ENCODE measurements at places on chromosomes 3 and 15.

- DNase-seq = no peak
Observed at GRCh38 chr3:79886204-79886603, 118.4 kb upstream of the ROBO1 start.

DNA sequence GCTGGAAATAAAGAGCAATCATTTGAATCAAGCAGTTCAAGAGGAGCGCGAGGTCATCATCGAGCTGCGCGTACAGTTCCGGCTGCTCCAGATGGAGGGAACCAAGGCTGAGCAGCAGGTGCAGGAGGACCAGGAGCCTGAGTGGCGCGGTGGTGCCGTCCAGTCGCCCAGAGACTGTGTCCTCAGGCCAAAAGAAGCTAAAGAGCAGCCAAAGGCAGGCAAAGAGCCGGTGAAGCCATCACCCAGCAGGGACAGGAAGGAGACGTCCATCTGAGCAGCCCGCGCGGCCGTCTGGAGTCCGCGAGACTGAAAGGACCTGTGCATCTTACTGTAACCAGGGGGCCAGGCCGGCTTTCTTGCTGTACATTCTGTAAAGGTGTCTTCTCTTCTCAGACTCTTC lies 277.2 kb upstream of the TTC14 start:
- DNase-seq = no peak

DNA sequence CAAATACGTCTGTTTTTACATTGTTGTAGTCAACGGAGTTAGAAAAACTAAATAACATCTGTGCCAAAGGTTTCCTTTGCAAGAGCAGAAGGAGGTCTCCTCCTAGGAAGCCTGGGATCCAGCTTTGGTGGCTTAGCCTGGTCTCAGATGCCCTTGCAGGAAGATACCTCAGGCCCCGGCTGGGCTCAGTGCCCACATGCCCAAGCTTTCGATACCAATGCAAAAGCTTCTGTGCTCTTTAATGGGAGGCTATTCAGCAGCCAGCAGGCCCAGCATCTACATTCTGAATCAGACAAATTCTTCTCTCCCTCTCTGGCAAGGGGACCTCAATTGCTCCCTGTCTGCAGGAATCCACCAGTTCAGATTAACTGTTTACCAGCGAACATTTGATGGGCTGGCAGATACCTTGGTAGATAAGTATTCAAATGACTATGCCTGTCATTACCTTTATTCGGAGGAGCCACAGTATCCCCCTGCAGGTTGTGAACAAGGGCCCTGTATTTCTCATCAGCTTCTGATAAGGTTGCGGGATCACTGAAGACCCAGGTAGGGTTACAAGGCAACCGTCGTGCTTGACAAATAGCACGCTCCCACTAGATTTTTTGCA lies 180.1 kb upstream of the KBTBD8 start:
- no peak for DNase-seq

- no peak for DNase-seq
Observed at GRCh38 chr3:42764115-42764514, 8.9 kb downstream of the CCDC13 start.

GRCh38 chr3:127175272-127175671 lies 17.7 kb upstream of the PRR23E start:
- DNase-seq = no peak

- no peak for DNase-seq
Observed at GRCh38 chr3:62370858-62371719, 2.3 kb downstream of the FEZF2 start.

- DNase-seq = no peak
Observed at GRCh38 chr3:177495566-177495965, 298.3 kb upstream of the TBL1XR1 start.

DNA sequence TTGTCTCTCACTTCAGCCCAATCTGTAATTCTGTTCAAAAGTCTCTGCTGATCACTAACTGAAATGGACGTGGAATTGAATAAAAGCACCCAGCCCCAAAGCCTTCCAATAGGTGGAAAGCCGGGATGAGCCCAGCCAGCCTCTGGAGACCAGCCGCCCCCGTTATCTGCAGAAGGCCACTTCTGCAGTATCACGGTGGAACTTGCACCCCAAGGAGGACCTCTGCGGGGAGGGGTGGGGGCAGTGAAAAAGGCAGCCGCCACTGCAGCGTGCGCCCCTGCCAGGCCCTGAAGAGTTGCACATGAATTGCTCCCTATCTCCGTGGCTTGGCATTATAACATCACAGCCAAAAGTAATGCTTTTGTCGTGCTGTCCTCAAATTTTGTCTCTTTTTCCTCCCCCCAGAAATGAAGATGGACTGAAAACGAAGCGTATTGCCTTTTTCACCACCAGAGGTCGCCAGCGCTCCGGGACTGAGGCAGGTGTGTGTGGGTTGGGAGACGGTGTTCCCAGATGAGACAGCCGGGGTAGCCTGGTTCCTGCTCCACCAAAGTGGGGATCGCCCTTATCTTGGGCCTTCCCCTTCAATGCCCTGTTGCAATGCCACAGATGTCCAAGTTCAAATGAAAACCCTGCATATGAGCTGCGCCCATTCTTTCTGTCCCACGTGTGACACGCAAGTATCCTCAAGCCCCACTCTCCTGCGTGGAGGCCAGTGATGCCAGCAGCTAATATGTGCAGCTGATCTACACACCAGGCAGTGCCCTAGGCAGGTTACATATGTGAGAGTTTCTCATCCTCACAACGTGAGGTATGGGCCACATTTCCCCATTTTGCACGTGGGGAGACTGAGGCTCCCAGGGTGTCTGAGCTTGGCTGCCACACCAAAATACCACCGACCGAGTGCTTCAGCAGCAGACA lies 96.0 kb downstream of the LRRK1 start:
- peak; percentile 79 for DNase-seq

GRCh38 chr3:31055757-31056156 lies 161.3 kb upstream of the GADL1 start:
- DNase-seq = no peak

DNA sequence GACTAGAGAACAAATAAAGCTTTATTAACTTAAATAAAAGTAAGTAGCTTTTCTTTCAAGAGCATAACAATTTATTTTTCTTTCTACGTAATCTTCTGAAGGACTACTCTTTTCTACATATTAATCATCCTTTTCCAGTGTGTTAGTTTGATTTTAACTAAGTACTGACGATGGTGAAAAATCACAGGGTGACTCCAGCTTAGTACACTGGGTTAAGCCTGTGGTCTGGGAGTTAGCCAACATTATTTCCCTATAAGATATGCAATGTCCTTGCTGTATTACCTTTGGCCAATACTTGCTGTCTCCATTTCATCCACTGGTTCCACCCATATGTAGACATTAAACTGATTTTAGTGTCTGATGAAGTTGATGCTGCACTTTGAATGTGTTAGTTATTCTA lies 508.6 kb upstream of the SUCLG2 start:
- no peak for DNase-seq

DNA sequence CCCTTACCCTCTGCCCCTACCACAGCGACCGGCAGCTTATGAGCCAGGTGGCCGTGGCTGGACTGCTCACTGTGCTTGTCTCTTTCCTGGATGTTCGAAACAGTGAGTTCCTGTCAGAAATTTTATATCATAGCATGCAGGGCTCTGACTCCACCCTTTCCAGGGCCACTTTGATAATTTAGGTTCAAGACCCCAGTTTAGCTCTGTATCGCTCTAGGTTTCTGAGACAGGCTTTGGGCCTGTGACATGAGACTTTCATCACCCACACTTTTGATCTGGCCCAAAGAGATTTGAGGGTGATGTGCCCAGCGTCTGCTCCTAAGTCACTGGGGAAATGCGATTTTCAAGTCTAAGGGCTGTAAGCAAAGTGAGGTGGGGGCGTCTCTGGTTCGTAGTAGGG lies 6.5 kb upstream of the EIF4G1 start:
- DNase-seq = no peak

Data from fibroblast of villous mesenchyme (primary cell).